ENCODE measurements at places on chromosomes 16 and 17.

DNA sequence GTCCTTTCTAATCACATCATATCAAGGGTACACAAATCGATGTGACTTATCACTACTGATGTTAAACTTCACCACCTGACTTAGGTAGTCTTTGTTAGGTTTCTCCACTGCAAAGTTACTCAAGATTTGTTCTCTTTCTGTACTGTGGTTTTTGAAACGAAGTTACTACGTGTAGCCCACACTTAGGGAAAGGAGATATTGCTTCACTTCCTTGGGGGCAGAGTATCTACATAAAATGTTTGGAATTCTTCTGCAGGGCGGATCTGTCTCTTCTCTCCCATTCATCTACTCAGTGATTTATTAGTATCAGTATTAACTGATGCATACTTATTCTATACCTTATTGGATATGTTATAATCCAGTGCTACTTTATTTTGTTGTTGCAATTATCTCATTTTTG lies 403.6 kb upstream of the MON1B start:
- DNase-seq, result no peak

DNA sequence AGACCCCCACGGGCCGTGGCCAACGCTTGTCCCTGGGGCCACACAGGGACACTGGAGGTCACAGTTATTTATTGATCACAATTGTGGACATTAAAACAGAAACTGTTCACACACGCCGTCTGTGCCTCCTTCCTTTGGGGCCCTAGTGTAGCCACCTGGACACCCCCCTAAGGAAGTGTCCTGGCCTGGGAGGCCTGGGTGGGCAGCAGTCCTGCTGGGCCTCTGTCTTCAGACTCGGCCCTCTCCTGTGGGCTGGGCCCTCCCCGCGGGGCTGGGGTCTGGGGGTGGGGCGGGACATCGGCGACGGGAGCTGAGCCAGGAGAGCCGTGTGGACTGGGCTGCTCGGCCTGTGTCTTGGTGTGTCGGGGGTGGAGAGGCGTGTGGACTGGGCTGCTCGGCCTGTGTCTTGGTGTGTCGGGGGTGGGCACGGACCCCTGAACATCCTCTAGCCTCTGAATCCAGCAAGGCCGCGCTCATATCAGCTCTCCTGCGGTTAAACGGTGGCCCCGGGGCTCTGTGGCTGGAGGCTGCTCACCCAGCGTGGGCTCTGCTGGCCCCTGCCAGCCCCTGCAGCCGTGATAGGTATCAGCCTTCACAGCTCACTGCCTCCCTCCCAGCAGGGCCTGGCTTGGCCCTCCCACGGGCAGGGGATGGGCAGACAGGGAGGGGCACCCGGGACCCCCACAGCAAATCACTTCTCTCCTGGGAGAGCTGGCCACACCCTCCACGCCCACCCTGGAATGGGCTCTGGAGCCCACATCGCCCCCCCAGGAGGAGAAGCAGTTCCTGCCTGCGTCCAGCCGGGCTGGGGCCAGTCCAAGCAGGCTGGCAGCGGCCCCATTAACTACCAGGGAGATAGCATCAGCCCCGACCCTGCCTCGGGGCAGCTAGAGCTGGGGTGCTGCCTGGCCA lies 1.1 kb upstream of the NHLRC4 start:
- DNase-seq, result no peak

DNA sequence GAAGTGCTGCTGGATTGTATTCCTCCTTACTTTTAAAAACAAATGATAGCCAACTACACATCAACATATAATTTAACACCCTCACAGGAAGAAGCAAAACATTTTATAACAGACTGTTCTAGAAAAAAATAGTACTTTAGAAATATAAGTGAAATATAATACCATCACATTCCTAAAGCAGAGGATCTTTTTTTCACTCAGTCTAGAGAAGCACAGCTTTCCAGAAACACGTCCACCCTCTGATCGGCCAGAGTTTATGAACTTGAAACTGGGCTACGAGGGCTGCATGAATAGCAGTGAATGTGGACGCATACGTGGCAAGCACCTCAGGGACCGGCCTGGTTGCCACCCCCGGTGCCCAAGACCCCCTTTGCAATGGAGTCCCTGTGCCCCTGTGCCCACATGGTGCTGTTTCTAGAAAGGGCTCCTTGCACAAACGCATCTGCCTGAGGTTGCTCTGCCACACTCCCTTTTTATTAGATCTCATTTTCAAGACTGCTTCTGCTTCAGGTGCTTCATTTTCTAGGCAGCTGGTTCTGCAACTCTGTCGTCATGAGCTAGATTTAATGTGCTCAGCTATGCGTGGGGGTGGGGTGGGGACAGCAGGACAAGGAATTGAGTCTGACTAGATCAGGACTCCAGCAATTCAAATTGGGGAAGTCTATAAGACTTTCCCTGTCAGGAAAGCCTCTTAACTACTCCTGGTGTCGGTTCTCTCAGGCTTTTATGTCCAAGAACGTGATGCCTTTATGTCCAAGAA lies 29.1 kb upstream of the ERN1 start:
- no peak for DNase-seq

GRCh38 chr17:69812240-69812837 lies 262.7 kb upstream of the KCNJ16 start:
- no peak for DNase-seq

- DNase-seq, result no peak
Observed at GRCh38 chr17:792277-792676, 10.1 kb downstream of the MRM3 start.

- no peak for DNase-seq
Observed at GRCh38 chr17:17628388-17629008, 37.0 kb upstream of the PEMT start.

DNA sequence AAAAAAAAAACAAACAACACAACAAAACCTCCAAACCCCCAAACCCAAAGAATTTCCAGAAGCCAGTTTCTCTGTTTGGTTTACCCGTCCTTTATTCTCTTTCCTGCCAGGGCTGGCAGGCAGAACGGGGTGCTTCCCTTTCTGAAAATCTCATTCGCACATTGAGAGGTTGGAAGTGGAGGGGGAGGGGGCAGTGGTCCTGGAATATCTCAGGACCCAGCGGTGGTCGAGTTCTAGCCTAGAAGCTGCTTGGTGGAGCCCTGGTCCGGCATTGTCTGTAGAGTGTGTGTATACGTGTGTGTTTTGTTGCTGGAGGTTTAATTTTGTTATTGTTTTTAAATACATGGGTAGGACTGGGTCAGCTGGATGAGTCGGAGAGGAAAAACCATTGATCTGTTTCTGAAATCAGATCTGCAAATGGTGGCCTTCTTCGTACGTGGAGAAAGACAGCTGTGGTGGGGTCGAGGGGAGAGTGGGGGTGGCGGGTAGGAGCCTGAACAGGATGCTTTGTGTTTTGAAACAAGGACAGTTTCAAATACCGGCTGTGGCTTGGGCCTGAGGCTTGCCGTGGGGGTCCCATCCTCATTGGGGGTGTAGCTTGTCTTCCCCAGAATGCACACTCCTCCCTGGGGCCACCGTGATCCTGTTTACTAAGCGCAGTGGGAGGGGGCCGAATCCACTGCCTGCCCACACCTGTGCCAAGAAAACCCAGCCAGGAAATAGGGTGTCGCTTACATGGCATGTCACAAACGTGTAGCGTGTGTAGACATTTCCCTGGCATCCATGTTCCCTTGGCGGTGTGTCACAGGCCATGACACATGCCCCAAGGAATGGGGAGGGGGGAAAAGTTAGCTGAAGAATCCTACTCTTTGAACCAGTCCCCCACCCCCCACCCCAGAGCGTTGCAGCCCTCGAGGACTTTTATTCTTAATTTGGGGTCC lies 1.6 kb downstream of the CMIP start:
- peak; percentile 11 for DNase-seq

DNA sequence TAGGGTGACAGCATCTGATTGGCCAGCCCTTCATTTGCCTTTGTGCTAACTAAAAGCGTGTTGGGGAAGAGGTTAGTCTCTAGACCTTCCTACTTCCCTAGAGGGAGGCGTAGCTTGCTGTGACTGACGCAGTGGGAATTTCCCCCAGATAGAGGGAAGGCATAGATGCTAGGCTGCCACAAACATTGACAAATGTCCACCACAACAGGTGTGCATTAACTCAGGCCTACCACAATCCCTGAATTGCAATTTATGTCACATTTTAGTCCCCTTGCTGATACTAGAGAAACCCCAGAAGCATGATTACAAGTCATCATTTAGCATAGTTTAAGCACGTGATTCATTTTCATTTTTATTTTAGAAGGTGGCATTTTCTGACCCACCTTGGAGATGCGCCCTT lies 76.3 kb upstream of the WSB1 start:
- no peak for DNase-seq

DNA sequence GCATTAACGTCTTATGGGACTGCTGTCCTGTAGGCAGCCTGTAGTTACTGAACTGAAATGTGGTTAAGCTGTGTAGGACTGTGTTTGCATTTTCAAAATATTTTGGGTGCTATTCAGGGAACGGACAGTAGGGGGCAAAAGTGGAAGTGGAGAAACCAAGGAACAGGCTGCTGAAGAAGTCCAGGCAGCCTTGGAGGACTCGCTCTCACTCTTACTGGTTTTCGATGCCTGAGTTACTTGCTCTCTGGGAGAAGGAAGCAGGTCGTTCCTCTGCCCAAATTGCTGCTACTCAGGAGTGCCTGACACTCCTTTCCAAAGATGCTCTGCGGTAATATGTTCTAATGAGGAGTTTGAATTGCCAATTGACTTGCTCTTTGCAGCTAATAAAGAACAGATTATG lies 64.5 kb upstream of the RBFOX1 start:
- no peak for DNase-seq

GRCh38 chr17:5947701-5948180 lies 122.4 kb upstream of the WSCD1 start:
- no peak for DNase-seq

DNA sequence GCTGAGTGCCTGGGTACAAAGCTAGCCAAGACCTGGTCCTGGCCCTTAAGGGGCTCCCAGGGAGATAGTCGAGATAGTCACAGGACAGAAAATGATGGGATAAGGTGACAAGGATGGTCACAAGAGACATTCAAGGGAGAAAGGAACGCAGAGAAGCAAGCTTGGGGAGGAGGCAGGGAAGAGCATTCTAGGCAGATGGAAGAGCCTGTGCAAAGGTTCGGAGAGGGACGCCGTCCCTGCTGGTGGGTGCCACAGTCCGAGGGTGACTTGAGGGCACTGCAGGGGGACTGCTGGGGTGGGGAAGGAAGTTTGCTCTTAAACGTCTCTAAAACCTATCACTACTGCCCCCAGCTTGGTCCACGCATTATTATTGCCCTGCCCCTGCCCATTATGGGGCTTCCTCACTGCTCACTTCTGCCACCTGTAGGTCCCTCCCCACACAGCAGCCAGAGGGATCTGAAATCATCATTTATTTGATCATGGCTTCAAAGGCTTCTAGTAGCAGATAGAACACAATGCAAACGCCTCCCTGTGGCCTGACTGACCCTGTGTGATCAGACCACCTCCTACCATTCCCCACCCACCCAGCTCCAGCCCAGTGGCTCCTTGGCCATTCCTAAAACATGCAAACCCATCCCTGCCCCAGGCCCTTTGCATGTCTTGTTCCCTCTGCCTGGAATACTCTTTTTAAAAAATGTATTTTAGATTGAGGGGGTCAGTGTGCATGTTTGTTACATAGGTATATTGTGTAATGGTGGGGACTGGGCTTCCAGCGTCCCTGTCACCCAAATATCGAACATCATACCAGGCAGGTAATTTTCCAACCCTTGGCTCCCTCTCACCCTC lies 60.3 kb downstream of the RMI2 start:
- DNase-seq, result no peak

DNA sequence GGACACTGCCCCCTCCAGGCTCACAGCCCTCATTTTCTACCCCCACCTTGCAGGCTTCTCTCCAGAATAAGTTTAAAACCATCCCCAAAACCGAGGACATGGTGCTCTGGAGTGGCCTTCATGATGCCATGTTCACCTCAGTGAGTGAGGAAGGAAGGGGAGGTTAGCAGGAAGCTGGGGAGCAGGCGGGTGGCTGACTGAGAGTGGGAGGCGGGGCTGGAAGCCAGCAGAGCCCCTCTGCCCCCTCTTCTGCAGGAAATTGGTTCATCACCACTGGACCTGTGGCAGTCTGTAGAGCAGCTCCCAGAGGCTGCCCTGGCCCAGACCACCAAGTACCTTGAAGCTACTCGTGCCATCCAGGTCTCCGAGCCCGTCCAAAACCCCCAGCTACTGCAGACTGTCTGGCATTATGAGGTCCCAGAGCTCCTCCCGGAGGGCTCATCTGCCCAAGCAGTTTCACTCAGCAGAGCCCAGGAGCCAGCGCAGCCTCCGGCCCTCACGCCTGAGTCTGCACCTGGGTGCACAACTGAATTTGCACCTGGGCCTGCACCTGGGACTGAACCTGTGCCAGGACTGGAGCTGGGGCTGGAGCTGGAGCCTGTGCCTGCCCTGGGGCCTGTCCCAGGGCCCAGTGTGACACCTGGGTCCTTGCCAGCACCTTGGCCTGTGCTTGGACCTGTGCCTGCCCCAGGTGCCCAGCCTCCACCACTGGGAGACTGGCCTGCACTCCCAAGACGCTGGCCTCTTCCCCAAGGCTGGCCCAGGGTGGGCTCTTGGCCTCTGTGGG lies 19.0 kb downstream of the C16orf96 start:
- no peak for DNase-seq

- DNase-seq, result no peak
Observed at GRCh38 chr16:4064950-4065352, 51.3 kb downstream of the ADCY9 start.
